Metanephros (tissue), 2 donors: ENCODE measurements at places on chromosomes 4 and X. TPM values are rescaled to one million over a fixed set of nuclear protein-coding genes. Genes with fewer than 3 reads are reported as not detected.

The NHS gene
- total RNA-seq: 16.8 TPM

The TCP11X2 gene
- 1.4 TPM for total RNA-seq

The ABLIM2 gene
- 11.1 TPM for total RNA-seq

The MAGEC2 gene
- total RNA-seq: not detected

The POU4F2 gene
- total RNA-seq: not detected

The TCEAL9 gene
- total RNA-seq: 39.0 TPM

The NCAPG gene
- 12.6 TPM for total RNA-seq

The FGG gene
- total RNA-seq: 1.1 TPM

The PGAM4 gene
- total RNA-seq: not detected

The ITM2A gene
- 83.7 TPM for total RNA-seq

The NXF2B gene
- total RNA-seq: 0.12 TPM

The CTAG1A gene
- not detected for total RNA-seq

The SLC49A3 gene
- 7.5 TPM for total RNA-seq

The CT45A3 gene
- total RNA-seq: 0.18 TPM

The FAM241A gene
- 1.3 TPM for total RNA-seq
